ENCODE measurements at places on chromosomes 3 and 15.

GRCh38 chr3:69853027-69853426, 113.8 kb downstream of the MITF start:
- no peak for DNase-seq

DNA sequence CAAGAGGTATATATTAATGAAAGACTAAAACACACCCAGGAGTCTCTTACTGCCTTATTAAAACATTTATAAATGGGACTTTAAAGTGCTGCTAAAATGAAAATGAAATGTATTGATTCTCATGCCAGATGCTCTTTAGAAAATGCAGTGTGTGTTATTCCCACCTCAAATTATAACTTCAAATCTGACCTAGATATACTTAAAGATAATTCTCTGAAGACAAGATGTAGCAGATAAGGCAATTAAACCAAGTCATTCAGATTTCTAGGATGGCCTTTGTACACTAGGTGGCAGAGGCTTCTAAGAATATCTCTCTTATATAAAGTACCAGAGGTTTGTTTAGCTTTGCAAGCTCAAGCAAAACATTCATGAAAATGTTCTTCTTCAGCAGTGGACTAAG, 26.9 kb upstream of the GOLGA8B start:
- DNase-seq: no peak

DNA sequence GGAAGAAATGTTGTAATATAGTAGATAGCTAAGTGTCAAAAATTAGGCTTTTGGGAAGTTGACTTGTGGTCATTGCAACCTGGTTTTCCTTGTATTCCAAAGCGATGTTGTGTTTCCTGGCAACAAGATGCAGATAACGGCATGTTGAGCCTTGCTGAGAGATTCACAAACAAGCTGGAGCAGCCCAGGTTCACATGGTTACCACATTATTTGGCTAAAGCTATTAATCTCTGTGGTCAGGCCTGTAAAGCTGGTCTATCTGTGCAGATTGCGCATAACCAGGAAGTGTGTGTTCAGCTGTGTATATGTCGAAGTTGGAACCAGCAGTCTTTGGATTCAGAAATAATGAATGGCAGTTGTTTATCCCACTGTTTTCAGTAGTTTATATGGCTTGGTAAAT, 6.6 kb downstream of the TIPARP start:
- no peak for DNase-seq

GRCh38 chr3:25552251-25552650, 112.5 kb downstream of the TOP2B start:
- DNase-seq: no peak

GRCh38 chr3:181541414-181541813, 170.3 kb upstream of the SOX2 start:
- DNase-seq: no peak

- no peak for DNase-seq
These were observed 164.8 kb upstream of the CBLB start for GRCh38 chr3:106033654-106034053.

- no peak for DNase-seq
These were observed 18.4 kb downstream of the RFT1 start for GRCh38 chr3:53111822-53112221.

DNA sequence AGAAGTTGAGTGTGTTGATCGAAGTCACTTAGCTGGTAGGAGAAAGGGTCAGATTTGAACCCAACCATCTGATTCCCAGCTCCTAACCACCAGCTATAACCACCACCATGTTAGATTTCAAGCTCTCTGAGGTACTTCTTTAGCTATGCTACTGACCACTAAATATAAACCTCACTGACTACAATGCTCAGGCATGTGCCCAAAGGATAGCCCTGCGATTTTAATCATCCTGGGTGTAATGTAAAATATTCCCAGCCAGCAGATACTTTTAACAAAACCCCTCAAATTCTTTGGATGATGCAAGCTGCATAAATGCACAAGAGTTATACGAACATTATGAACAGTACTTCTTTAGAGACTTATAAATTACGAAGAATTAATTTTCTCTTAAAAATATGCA, 115.2 kb upstream of the TSC22D2 start:
- DNase-seq: no peak

GRCh38 chr3:177523872-177524438, 326.7 kb upstream of the TBL1XR1 start:
- DNase-seq: no peak

GRCh38 chr3:17782751-17783150, 40.3 kb upstream of the TBC1D5 start:
- DNase-seq: no peak

- no peak for DNase-seq
These were observed 107.5 kb downstream of the SLC49A4 start for GRCh38 chr3:122902326-122902725.

DNA sequence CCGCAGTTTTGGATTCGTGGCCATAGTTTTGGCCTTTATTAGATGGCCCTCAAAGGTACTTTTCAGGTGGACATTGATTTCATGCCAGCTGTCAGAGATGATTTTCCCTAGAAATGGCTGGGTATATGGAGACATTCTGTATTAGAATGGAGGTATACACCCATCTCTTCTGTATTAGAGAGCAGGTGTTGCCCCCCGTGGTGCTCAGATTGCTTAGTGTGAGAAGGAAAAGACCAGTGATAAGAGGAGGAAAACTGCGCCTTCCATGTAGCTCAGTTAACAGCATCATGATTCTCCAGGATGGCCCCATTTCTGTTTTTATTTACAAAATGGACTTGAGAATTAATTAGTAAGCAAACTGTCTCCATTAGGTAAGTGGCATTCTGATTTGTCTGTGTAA, 145.9 kb downstream of the IGF1R start:
- no peak for DNase-seq

- DNase-seq: no peak
These were observed 62.8 kb downstream of the CRYBG3 start for GRCh38 chr3:97884586-97885123.

DNA sequence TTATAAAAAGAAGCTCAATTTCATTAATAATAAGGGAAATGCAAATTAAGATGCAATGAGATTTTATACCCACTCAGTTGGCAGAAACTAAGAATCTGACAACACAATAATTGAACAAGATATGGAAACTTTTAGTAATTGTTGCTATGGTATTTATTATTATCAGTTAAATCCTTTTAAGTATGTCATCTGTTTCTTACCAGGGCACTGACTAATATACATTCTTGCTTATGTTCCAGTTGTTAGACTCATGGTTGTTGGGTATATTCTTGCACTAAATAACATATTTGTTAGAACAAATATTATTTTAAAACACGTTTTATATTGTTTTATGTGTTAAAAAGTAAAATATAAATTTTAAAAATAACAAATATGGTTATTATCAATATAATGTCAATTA, 690.3 kb downstream of the MECOM start:
- DNase-seq: no peak

DNA sequence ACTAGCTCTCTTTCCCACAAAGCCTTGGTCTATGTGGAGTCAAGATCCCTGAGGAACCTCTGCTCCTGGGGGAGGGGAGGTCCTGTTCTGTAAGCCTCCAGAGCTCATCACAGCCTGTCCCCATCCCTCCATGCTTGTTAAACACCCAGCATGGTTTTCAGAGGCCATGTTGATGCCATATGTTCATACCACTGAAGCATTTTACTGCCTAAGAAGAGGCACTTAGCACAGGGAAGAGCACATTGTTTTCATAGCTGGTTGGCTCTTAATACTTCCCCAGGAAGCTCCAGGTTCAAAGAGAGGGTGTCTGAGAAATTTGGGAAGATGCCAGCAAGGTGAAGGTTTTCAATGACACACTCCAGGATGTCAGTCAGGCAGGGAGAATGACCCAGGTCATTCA, 25.6 kb downstream of the CPNE4 start:
- no peak for DNase-seq

- no peak for DNase-seq
These were observed 215.3 kb downstream of the FAM43A start for GRCh38 chr3:194900854-194901522.

GRCh38 chr3:51382947-51383578, 2.0 kb upstream of the MANF start:
- DNase-seq: no peak

GRCh38 chr15:51131596-51132290, 37.0 kb upstream of the TNFAIP8L3 start:
- no peak for DNase-seq

- no peak for DNase-seq
These were observed 677.0 kb downstream of the PLOD2 start for GRCh38 chr3:145483992-145484391.

- no peak for DNase-seq
These were observed 18.1 kb downstream of the DAZL start for GRCh38 chr3:16587047-16587680.

GRCh38 chr3:134445636-134446035, 40.1 kb downstream of the ANAPC13 start:
- DNase-seq: no peak

GRCh38 chr15:88900309-88900981, 5.1 kb upstream of the HAPLN3 start:
- DNase-seq: no peak

DNA sequence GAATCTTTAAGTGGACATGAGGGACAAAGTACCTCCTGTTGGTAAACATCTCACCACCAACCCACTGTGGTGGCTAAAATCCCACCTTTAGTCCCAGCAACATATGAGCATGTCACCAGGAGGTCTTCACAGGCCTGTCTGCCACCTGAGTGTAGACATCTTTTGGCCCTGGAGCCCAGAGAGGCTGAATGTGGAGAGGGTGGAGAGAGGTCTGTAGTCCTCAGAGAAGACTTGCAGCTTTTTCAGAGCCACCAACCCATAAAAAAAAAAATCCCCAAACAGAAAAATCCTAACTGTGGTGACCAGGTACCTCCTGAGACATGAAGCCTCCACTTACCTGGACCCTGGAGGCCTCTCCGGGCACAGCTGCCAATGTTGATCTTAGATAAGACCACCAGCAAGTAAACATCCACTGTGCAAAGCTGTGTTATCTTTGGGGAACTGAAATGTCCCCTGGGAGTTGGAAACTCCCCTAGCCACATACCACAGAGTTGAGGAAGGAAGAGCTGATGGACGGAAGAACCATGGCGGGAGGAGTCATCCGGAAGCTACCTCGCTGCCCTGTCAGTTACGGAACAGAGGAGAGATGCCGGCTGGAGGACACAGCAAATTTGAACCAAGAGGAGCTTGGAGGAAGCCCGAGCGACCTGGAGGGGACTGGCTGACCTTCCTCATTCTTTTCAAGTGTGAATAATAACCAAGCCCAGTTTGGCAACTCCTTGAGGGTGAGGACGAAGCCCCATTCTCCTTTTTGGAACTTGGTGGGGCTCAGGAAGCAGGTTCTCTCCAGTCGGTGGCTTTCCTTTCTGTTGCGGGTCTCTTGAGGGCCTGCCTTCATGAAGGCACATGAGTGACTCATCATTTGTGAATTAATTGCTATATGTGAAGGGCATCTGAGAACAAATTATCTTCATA, at the start of gene GHRL:
TSS of gene GHRL (minus strand) at position 443 of the 915 bp plus-strand sequence. CDS start 2,767 bp downstream, outside the sequence.
- no peak for DNase-seq

DNA sequence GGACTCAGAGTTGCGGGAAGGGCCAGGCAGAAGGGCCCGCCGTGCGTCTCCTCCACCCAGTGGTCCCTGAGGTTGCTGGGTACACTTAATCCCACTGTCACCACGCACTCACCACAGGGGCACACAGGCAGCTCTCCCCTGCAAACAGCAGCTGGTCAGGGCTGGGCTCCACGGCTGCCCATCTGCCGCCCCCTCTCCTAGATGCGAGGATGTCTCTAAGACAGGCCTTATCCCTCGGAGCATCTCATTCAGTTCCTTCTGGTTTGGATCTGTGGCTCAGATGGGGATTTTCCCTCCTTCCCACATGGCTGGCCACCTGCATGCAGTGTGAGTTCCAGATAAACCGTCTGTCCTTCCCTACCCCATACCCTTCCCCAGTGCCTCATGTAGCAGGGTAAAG, 26.3 kb downstream of the MRPS11 start:
- DNase-seq: no peak

DNA sequence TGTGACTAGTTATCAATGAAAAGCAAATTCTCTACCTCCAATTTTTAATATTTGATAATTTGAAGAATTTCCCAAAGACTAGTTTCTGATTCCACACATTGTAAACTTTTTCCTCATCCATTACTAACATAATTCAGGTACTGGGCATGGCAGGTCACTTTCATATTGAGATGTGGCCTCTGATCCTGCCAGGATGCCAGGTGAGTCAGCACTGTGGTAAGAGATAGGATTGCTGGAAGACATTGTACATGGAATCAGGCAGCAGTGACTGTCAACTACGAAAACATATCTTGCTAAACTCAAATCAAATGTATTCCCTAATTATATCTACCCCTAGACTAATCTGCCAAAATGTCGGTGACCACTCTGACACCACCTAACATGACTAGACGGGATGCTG, 33.2 kb upstream of the POU1F1 start:
- no peak for DNase-seq

- no peak for DNase-seq
These were observed 214.3 kb upstream of the FEZF2 start for GRCh38 chr3:62587579-62588031.

- DNase-seq: no peak
These were observed 1.3 kb upstream of the SPTSSB start for GRCh38 chr3:161372321-161373260.

DNA sequence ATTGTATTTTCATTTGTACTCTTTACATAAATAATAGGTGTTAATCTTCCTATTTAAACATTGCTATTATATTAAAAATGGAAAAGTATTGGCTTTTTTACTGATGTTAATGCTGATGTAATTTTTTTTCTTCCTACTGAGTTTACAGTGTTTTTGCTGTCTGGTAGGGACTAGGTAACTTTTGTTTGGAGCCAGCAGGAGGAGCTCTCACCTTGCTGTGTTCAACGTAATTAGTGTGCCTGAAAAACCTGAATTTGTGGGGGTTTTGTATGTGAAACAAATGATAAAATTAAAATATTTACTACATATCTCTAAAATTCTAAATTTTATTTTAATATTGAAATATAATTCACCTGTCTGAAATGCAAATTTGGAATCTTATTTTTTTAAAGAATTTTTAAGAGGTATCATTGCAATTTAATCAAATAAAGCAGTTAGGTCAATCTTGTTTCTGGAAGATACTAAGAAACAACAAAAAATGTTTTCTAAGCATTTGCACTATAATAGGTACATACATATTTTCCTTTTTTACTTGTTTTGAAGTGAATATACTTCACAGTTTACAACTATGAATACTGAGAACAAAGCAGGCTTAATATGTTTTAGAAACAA, 48.8 kb downstream of the EPHA6 start:
- no peak for DNase-seq

GRCh38 chr3:180102134-180102533, 65.4 kb upstream of the PEX5L start:
- DNase-seq: no peak

DNA sequence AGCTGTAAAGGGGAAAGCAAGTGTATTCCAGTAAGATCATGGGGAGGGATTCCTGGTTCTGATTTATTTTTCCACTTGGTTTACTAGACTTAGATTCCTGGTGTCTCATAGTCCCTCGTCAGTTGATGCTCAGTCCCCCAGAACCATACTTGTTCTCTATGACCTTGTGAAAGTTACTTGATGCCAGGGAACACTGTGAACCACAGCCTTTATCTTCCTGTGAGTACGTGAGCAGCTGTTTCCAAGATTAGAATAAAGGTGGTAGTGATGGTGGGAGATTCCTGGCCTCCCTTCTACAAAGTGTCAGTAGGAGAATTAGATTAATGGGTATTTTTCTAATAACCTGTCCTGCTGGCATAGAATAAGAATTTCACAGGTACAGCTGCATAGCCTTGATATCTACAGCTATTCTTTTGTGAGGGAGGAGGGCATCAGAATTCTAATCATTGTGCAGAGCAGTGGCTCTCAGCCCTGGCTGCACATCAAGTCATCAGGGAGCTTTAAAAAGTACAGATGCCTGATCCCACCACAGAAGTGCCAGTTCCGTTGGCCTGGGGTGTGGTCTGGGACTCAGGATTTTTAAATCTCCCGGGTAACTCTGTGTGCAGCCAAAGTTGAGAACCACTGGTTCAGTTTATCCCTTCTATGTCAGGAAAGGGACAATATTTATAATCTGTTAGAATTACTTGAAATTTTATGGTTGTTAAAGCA, 20.0 kb downstream of the GPD1L start:
- no peak for DNase-seq

All from stimulated activated CD4-positive, alpha-beta T cell treated with anti-CD3 and anti-CD28 coated beads, Interleukin-12 subunit alpha, Interleukin-12 subunit beta, amount 100 ng/mL, for 48 hours (primary cell).